ENCODE measurements at places on chromosomes 7 and 10.

DNA sequence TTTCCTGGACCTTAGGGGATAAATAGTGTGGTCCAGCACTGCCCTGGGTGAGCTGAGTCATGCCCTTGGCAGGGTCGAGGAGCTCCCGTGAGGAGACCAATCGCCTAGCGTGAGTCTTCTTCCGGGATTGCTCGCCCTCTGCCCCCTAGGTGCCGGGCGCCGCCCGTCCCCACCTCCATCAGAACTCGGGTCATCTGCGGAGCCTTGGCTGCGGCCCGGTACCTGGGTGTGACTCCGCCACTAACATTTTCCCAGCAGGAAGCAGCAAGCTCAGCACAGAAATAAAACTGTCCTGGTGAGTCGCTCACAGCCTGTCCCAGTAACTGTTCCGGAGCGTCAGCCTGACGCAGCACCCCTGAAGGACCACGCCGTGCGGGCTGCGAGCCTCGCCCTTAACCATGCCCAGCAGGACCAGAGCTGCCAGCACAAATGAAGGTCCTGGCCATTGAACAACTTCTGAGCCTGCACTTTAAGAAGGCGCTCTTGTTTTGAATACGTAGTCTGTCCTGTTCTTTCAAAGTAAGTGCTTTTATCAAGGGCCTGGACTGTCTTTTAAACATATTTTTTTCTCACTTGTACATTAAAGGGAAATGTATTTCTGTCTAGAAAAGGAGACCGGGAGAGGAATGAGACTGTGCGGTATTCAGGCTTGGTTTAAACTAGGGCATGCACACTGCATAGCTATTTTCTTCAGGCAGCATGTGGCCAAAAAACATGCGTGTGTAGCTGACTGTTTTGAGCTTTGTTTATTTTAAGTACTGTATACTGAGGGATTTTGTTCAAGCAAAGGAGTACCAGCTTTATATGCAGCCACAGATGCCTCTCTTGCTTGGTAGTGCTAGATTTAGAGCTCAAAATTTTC is 136.7 kb downstream of the HECW1 start:
- DNase-seq = peak; percentile 90

DNA sequence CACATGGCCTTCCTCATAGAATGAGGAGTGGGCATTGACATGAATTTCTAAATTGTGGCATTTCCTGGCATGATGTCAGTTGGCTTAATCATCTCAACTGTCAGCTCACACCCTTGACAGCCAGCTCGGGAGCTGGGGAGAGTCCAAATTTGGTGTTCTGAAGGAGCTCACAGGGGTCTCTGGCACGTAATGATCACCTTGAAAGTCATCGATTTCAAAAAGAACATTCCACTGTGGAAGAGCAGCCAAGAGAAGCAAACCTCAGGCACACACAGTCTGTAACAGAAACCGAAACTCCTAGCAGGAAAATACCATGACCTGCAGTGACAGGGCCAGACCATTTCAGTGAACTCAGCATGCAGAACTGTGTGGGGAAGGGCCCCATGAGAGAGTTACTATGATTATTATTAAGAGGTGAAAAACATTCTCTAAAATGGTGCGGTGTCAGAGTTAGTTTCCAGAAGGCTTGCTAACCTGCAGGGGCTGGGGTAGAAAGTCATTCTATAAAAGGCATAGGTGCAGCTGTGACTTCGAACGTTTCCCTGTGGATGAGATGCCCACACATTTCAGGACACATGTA is 26.4 kb upstream of the KLF6 start:
- DNase-seq = peak; percentile 60

DNA sequence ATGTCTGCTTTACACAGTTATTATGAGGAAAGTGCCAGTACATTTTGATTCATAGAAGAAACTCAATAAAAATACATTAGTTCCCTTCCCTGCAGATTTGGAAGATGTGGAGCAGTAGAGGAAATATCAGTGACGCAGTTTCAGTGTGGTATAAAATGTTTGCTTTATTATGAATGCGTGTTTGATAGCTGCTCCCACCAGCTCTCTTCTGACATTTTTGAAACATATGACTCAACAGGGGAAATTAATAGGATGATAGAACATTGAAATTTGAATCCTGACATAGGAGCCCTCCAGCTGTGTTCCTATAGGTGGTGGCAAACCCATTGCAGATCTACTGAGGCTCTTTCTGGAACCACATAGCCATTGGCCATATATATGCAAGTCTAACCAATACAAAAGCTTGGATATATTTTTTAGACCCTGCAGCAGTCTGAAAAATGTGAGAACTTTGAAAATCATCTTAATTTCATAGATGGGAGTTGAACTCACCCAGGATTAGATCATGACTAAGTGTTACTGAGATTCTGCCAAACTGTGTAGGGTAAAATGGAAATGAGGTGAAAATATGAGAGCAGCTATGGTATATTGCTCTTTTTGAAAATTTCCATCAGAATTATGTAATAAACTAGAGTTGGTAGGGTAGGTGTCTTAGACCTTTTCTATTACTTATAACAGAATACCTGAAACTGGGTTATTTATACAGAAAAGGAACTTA is 47.8 kb downstream of the BZW2 start:
- no peak for DNase-seq

DNA sequence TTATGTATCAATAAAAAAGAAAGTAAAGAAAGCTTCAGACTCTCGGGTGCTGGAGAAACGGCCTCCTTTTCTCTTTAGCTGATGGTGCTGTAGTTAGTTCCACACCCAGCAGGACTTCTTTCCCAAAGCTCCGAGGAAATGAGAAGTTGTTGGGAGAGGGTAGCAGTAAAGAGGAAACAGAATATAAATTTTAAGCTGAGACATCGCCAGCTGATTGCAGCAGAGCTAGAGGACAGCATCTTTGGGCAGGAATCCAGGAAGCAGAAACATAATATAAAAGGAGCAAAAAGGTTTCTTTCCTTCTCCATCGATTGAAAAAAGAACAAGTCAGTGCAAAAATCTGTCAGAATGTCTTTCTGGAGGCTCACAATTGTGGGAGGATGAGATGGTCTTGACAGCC is 616.9 kb upstream of the FOXK1 start:
- no peak for DNase-seq

DNA sequence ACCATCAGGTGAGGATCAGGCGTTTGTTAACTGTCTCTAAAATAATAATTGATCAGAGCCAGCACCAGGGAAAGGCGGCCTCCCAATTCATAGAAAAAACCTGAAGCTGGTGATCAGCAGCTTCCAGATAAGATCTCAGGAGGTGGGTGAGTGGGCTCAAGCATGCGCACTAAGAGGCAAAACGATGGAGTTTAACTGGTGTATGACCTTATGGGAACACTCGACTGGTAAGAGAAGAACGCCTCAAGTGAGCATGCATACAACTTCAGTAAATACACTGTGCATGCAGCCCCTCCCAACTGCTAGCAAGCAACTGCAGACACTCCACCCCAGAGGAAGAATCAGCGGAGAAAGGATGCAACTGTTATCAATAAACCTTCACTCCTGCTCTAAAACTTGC is 18.1 kb downstream of the RAPGEF5 start:
- peak; percentile 57 for DNase-seq

DNA sequence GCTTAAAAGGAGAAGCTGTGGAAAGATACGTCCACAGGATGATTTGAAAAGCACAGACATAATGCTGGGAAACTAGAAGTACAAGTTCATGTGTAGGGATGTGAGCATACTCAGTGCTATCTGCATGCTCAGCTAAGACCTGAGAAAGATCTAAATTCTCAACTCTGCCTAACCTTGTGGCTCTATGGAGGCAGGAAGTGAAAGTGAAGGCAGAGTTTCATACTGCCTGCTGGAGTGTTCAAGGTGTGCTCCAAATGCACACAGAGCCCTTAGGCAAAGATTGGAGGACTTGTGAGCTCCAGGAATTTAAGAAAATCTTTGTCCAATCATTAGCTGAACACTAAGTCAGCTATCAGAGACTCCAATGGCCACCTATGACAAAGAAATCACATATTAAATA is 190.9 kb downstream of the RNLS start:
- DNase-seq = no peak

DNA sequence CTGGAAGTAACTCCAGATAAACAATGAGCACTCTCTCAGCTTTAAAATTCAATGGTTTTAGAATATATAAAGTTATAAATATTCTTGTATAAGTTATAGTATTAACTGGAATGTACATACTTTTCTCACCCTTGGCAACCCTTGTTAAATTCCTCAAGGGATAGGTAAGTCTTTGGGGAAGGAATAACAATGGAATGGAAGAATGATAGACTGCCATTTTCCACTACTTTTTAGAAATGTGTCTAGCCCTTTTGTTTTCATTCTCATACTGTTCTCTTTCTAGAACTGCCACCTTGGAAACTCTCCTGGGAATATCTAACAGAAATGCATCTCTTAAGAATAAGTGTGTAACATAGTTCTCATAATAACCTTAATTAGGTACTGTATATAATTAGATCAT is 8.3 kb downstream of the KIF5B start:
- DNase-seq = no peak
